Lung (tissue), 17 donors: ENCODE measurements at places on chromosomes 16 and 17.

- no peak for DNase-seq
Measured at GRCh38 chr16:56281249-56281805, 90.0 kb downstream of the GNAO1 start.

DNA sequence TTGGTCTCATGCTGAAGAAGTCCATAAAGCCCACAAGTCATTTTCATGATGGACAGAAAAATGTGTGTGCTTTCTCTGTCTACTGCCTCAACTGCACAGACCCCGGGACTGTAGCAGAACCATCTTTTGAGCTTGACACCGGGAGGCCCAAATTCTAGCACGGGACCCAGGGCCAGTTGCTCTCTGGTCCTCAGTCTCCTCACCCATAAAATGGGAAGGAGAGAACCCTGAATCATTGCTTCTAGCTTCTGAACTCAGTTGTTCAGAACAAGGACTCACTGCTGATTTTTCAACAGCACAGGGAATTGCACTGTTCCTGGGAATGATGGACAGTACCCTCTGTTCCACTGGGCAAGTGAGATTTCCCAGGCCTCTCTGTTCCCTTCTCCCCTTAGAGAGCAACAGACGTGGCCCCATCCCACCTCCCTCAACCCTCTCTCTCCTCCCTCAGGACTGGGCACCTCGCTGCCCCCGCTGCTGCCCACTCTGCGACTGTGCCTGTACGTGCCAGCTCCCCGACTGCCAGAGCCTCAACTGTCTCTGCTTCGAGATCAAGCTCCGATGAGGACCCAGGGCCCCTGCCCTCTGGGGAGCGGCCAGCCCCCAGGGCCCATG, 2.2 kb upstream of the ALDOA start:
- DNase-seq, result no peak

- no peak for DNase-seq
Measured at GRCh38 chr17:48757524-48757961, 29.0 kb upstream of the HOXB13 start.

DNA sequence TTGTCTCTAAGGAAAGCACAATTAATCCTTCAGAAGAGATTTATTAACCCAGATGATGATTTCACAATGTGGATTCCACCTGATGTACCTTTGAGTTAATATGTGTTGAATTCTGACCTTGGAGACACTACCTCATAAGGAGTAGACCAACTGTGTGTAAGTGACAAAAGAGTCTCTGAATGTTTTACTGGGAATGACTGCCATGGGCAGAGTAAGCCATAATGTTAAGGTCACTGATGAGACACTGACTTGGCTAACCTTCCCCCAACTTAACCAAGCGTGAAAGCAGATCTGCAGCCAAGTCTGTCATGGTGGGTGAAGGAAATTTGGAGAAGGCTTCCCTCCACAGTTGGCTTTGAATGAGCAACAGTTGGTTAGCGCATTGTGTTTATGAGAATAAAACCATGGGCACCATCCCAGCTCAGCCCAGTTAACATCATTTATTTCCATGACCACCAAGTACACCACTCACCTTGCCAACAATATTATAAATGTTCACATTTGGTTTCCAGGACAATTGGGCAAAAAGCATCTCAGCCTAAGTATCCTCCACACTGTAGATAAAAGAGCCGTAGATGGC, 618.5 kb downstream of the KCNJ2 start:
- DNase-seq, result no peak
